ENCODE measurements at places on chromosomes 6 and 20.

- no peak for DNase-seq
Measured at GRCh38 chr6:137938770-137939379, 71.8 kb downstream of the TNFAIP3 start.

GRCh38 chr6:56767892-56768531 is 125.3 kb upstream of the DST start:
- DNase-seq, result no peak

GRCh38 chr20:35303735-35304491 is 11.7 kb upstream of the FAM83C start:
- peak; percentile 92 for DNase-seq

DNA sequence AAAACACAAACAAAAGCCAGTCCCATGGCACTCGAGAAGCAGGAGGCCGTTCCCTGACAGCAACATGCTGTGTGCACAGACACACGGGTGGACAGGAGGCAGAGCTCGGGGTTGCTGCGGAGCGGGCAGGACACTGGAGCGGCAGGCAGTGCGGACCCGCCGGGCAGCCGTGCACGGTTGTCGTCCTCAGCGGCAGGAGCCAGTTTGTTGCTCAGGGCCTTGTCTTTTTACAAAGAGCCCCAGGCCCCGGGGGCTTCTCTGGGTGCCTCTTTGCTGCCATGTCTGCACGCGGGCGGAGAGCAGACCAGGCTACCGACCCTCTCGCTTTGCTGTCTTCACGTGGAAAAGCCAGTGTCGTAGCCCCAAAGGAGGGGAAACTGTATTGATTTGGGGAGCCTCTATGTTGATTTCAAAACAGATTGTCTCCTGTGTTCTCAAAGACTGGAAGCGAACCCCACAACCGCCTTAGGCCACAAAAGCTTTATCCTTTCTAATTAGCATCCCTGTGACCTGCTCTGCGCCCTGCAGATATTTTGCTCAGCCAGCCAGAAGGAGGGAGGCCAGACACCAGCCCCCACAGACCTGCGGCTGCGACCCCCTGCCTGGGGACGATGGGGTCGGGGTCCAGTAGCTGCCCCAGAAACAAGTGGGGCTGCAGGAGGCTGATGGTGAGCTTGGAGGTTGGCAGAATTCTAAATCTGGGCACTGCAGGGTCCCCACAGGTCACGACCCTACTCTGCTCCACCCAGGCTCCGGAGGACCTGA is 50.2 kb downstream of the ERMARD start:
- no peak for DNase-seq

DNA sequence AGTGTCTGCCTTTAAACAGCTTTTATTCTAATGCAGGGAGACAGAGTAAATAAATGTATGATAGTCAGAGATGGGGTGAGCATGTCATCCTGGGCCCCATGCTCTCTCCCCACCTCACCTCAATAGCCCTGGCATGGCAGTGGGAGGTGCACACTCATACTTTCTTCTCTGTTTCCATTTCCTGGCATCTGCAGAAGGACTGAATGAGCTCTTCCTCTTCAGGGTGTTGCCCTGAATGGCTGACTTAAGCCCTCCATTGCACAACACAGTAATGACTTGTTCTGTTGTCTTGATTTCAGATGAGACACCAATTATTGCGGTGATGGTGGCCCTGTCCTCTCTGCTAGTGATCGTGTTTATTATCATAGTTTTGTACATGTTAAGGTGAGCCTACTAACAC is 57.0 kb upstream of the GNRH2 start:
- no peak for DNase-seq
